Cerebellar nuclear complex (tissue), 1 donor: ENCODE measurements at places on chromosomes 3 and 15.

DNA sequence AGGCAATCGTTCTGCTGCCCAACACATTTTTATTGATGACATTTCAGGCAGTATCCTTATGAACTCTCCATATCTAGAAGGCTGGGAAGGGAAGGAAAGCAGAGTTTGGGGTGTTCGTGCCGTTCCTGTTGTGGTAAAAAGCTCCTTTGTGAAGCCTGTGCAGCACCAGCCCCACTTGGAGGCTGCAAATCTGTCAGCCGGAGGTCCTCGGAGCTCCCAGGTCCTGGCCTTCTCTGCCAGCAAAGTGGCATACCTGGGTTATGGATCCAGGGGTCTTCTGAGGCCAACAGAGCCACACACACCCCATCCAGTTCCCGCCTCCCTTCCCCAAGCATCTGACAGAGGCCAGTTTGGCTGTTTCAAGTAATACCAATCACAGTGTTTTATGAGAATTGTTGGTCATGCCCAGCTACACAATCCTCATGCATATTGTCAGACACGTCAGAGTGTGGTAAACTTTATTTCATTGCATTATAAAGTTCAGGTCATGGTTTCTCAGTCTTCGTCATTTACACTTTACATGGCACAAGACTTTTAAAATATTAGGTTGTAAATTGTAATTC, 15.9 kb upstream of the USP3 start:
- DNase-seq = no peak

DNA sequence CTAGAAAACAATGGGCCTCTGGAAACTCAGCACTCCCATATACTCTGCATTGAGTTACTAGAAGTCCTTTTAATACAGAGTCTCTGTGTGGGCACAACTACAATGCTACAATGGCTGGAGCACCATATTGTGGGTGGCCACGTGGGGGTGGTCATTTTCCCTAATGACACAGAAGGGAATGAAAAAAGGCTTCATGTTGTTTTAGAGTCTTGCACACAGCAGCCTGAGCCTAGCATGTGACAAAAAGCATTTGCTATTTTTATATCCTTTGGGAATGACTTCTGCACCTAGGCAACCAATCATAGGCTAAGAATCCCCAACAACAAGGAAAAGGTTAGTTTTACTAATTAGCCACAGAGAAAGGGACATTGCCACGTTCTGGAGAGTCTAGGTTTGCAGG, 120.6 kb downstream of the PPM1L start:
- DNase-seq = no peak

DNA sequence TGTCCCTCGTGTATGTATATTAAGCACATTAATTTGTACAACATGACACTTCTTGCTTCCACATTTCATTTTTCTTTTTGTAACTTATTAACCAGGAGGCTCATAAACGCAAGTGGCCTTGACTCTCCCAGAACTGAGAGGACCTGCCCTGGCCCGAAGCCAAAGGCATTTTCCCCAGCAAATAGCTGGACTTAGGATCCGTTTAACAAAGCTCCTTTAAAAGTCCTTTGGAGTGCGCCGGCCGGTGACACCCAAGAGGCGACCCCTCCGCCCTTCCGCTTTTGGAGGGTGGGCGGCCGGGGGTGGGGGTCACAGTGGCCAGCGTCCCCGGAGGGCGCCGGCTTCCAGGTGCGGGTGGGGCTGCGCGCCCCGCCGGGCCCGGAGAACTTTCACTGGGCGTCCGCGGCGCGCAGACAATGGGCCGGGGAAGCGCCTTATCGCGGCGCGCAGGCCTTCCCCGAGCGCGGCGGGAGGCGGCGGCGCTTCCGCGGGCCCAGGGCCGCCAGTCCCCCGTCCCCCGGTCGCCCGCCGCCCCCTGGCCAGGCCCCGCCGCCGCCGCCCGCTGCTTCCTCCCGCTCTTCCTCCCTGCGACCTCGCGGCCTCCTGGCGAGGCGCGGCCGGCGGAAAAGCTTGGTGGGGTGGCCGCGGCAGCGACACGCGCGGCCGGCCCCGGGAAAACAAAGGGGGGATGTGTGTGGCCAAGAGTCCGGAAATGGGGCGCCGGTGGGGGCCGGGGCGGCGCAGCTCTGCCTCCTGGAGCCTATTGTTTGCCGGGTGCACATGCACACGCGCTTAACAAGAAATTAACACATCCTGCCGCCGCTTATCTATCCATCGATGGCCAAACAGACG, 613.4 kb downstream of the MCTP2 start:
- DNase-seq = no peak

DNA sequence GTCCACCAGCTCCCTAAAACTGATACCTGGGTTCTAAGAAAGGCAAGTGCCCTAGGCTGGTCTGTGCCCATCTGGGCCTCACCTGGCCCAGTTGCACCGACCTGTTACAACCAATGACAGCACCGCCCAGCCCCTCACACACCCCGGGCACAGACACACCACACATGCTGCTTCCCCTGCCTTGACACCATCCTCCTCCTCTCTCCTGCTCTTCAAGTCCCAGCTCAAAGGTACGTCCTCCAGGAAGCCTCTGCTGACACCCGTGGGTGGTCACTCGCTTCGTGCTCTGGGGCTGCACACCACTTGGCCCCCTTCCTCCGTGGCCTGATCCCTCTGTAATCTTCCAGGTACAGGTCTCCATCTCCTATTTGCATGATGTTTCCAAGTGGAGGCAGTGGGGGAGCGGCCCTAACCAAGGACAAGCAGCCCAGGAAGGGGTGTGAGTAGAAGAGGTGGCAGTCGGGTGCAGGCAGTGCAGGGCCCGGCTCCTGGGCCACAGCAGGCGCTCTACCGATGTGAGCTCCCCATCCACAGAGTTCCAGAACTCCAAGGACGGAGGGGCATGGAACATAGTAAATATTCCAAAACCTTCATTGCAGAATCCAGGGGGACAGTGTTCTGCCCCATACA, 144.6 kb downstream of the NUP210 start:
- DNase-seq = no peak

- DNase-seq = no peak
These were observed 14.0 kb upstream of the TOPBP1 start for GRCh38 chr3:133675631-133676335.

- DNase-seq = no peak
These were observed 51.0 kb upstream of the ATOSA start for GRCh38 chr15:52730173-52730572.

DNA sequence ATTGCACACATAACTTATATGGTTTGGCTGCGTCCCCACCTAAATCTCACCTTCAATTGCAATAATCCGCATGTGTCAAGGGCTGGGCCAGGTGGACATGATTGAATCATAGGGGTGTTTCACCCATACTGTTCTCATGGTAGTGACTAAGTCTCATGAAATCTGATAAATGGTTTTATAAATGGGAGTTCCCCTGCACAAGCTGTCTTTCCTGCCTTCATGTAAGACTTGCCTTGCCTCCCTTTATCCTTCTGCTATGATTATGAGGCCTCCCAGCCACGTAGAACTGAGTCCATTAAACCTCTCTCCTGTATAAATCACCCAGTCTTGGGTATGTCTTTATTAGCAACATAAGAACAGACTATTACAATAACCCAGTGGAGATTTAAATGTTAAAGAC, 653.9 kb downstream of the ROBO1 start:
- DNase-seq = no peak

- no peak for DNase-seq
These were observed 43.0 kb downstream of the CGNL1 start for GRCh38 chr15:57419335-57419734.

DNA sequence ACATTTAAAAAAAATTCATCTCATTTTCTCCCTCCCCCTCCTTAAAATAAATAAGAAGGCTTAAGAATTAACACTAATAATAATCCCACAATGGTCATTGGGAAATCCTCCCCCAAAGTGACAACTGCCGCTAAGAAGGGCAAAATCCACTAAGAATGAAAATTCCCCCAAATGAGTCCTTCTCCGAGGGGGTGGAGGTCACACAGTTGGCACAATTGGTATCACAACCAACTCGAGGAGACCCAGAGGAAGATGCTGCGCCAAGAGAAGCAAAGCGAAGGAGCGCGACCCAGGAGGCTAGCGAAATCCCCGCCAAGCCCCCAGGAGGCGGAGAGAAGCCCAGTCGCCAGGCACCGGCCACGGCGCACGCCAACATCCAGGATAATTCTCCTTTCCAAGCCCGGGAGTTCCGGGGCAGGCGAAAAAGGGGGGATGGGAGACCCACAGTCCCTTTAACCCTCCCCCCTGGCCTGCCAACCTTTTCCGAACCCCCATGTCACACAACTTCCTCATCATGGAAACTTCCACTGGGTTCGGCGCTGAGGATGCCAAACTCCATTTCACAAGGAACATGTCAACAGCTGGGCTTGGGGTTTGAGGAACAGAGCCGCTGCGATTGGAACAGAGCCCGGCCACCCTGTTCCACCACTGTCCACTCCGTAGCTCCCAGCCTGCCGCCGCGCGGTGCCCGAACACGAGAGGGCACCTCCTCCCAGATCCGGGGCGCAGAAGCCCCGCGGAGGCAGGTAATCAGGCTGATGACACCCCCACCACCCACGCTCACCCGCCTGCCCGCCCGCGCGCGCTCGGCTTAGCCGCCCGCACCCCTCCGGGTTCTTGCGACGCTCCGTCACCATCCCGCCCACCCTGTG, 668 bp downstream of the THRB start:
- no peak for DNase-seq

GRCh38 chr3:5473471-5473870, 286.0 kb downstream of the EDEM1 start:
- no peak for DNase-seq

DNA sequence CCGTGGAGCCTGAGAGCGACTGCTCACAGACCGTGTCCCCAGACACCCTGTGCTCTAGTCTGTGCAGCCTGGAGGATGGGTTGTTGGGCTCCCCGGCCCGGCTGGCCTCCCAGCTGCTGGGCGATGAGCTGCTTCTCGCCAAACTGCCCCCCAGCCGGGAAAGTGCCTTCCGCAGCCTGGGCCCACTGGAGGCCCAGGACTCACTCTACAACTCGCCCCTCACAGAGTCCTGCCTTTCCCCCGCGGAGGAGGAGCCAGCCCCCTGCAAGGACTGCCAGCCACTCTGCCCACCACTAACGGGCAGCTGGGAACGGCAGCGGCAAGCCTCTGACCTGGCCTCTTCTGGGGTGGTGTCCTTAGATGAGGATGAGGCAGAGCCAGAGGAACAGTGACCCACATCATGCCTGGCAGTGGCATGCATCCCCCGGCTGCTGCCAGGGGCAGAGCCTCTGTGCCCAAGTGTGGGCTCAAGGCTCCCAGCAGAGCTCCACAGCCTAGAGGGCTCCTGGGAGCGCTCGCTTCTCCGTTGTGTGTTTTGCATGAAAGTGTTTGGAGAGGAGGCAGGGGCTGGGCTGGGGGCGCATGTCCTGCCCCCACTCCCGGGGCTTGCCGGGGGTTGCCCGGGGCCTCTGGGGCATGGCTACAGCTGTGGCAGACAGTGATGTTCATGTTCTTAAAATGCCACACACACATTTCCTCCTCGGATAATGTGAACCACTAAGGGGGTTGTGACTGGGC, 7.3 kb downstream of the FAM131A start:
- DNase-seq = no peak

DNA sequence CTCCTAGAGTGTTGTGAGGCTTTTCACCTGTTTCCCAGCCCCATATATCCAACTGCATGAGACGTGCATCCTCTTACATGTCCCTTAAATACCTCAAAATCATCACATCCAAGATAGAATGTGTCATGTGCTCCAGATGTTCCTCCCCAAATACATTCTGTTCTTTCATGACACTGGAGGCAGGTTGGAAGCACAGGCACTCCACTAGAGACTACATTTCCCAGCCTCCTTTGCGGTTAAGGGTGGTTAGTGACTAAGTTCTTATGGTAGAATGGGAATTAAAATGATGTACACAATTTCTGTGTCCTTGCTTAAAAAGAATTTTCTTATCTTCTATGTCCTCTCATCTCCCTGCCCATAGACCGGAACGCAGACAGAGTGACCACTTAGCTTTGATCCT, 34.3 kb downstream of the TMEM40 start:
- DNase-seq = no peak

DNA sequence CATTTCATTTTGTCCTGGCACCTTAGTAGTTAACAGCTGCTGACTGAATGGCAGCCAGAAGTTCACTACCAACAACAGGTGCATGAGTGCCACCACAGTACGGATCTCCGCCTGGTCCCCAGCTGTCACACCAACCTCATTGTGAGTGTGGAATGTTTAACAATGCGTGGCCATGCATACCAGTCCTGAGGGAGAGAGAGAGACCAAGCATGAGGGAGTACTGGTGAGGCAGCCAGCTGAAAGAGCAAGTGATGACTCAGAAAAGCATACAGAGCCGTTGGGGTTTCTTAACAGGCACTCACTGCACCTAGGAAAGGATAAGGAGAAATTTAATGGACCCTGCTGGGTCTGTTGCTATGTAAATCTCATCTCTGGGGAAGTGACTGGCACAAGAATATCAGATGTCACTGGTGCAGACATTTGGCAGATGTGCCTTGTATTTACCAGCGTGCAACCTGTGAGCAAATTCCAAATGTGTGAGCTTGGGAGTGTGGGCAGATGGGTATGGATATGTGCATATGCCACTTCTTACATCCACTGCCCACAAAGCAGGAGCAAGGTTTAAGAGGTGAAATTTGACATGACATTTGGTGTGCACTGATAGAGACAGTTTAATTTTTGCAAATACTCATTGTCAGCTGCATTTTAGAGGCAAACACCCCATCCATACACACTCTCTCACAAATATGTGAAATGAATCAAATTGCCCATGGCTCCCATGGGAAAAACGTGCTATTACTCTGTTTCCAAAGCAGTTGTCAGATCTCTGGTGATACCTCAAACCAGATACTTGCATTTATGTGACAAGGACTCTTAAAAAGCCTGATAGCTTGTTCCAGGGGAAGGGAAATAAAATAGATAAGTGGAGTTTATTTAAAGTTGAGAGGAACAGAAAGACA, 245.2 kb upstream of the ARPP21 start:
- no peak for DNase-seq

- DNase-seq = no peak
These were observed 26.8 kb upstream of the TRH start for GRCh38 chr3:129947538-129948240.

DNA sequence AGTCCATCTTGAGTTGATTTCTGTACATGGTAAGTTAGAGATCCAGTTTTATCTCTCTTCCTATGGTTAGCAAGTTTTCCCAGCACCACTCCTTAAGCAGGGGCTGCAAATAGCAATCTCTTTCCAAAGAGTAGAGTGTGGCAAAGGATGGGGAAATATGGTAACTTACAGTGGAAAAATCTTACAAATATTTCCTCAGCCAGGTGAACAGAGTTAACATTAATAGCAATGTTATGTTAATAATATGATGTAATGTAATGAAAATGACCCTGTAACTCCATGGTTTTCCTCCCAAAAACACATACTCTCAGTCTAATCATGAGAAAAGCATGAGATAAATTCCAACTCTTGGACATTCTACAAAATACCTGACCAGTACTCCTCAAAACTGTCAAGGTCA, 30.4 kb downstream of the FSIP1 start:
- DNase-seq = no peak
